ENCODE measurements at places on chromosomes 12 and 14.
A peak's percentile ranks its signal among the peaks of the same experiment; 100 is the strongest.

GRCh38 chr14:73227812-73228781, 9.2 kb upstream of the PAPLN start:
- H3K27ac ChIP-seq, result peak overlapping the region; percentile 64
- no peak overlapping the region for H3K4me3 ChIP-seq
- no peaks in the 10 kb centered on the region for H3K4me1 ChIP-seq
- no peak for DNase-seq
- peaks cover 9% of the 10 kb centered on the region for H3K27me3 ChIP-seq
- peaks cover 17% of the 10 kb centered on the region for H3K36me3 ChIP-seq

GRCh38 chr12:107431942-107432341, 253.7 kb upstream of the PWP1 start:
- H3K36me3 ChIP-seq, result peaks cover 4% of the 10 kb centered on the region
- DNase-seq, result no peak
- H3K4me3 ChIP-seq, result no peak overlapping the region
- no peaks in the 10 kb centered on the region for H3K27me3 ChIP-seq

DNA sequence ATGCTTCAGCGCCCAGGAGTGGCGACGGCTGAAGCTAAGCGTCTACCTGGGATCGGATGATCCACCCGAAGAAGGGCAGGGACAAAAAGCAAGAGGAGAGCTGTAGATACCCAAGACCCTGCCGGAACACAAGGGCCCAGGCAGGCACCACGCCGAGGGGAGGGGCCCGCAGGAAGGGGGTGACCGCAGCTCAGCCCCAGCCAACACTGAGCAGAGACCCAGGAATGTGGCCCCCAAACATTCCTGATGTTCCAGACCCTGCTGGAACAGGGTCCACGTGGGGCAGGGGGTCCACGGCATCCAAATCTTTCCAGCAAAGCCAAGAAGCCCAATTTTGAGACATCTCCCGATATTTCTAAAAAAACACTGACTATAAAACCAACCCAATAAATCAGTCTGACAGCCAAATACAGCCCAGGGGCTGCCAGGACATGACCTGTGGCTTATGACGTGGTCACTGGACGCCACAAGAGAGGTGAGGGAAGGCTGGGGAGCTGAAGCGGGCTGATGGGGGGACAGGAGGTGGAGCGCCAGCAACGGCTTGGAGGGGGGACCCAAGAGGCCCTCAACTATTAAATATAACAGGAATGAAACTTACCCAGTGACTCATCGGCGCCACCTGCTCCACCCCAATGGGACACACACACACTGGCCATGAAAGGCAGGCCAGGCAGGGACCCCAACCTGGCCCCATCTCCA, 58.9 kb downstream of the NCOR2 start:
- no peaks in the 10 kb centered on the region for H3K27me3 ChIP-seq
- DNase-seq, result no peak
- no peak overlapping the region for H3K4me3 ChIP-seq

GRCh38 chr14:61577506-61577931, 117.8 kb upstream of the HIF1A start:
- H3K27ac ChIP-seq, result no peak overlapping the region
- no peaks in the 10 kb centered on the region for H3K27me3 ChIP-seq
- DNase-seq, result no peak

GRCh38 chr14:66196670-66197069, 289.5 kb upstream of the CCDC196 start:
- no peak overlapping the region for H3K27ac ChIP-seq
- DNase-seq, result no peak
- H3K36me3 ChIP-seq, result no peaks in the 10 kb centered on the region
- H3K4me1 ChIP-seq, result no peaks in the 10 kb centered on the region
- H3K27me3 ChIP-seq, result peaks cover 74% of the 10 kb centered on the region
- H3K4me3 ChIP-seq, result no peak overlapping the region

GRCh38 chr12:111450676-111451075, 45.0 kb downstream of the SH2B3 start:
- no peaks in the 10 kb centered on the region for H3K27me3 ChIP-seq
- peak overlapping the region; percentile 18 for H3K4me3 ChIP-seq
- H3K27ac ChIP-seq, result peak overlapping the region; percentile 4
- H3K36me3 ChIP-seq, result peaks cover 40% of the 10 kb centered on the region
- peaks cover 51% of the 10 kb centered on the region for H3K4me1 ChIP-seq
- no peak for DNase-seq

- no peak for DNase-seq
- H3K36me3 ChIP-seq, result no peaks in the 10 kb centered on the region
- no peak overlapping the region for H3K4me3 ChIP-seq
These were observed 282.9 kb upstream of the FLRT2 start for GRCh38 chr14:85247071-85247470.

- no peak overlapping the region for H3K4me3 ChIP-seq
- DNase-seq, result no peak
- no peak overlapping the region for H3K27ac ChIP-seq
- no peaks in the 10 kb centered on the region for H3K27me3 ChIP-seq
These were observed 16.0 kb downstream of the A2M start for GRCh38 chr12:9099552-9100190.

DNA sequence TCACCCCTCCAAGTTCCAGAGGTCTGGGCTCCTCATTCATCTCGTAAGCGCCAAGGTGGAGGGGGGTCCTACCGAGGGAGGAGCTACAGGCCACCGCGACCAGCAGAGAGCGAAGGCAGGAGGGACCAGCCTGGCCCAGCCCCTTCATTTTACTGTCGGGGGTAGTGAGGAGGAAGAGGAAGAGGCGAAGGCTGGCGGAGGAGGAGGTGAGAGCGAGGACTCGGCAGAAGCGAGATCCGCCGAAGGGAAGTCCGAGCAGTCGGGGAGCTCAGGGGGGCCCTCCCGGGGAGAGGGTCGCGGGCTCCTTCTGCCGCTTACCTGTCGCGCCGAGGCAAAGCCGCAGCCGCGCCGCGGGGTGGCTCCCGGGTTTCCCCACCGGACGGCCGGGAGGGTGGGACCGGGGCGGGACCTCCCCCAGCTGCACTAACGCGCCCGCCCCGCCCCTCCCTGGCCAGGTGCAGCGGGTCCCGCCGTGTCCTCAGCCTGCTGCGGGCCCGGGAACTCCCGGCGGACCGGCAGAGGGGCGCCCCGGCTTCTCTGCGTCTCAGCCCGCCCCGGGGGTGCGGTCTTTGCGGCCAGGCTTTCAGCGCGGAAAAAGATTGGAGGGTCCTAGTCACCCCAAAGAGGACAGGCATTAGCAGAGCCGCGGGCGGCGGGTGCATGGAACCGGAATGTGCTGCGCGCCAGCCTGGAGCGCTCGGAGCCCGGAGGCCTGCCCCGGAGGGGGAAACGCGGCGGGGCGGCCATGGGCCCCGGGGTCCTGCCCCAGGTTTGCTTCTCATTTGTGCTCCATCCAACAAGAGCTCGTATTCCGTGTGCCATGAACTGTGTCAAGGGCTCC, at the start of gene GALNT6:
TSS of gene GALNT6 (minus strand) at position 124 of the 841 bp plus-strand sequence. CDS start 11,625 bp downstream, outside the sequence.
- peak within 1 kb of the TSS; percentile 99 for H3K4me3 ChIP-seq
- H3K36me3 ChIP-seq, result peaks cover 8% of the 10 kb centered on the region
- H3K4me1 ChIP-seq, result peaks cover 78% of the 10 kb centered on the region
- DNase-seq, result peak; percentile 50
- H3K27me3 ChIP-seq, result no peaks in the 10 kb centered on the region
- H3K27ac ChIP-seq, result peak within 1 kb of the TSS; percentile 94

- H3K27me3 ChIP-seq, result peaks cover 9% of the 10 kb centered on the region
- H3K36me3 ChIP-seq, result peaks cover 10% of the 10 kb centered on the region
- DNase-seq, result no peak
These were observed 770 bp downstream of the ABHD4 start for GRCh38 chr14:22598896-22599244.

DNA sequence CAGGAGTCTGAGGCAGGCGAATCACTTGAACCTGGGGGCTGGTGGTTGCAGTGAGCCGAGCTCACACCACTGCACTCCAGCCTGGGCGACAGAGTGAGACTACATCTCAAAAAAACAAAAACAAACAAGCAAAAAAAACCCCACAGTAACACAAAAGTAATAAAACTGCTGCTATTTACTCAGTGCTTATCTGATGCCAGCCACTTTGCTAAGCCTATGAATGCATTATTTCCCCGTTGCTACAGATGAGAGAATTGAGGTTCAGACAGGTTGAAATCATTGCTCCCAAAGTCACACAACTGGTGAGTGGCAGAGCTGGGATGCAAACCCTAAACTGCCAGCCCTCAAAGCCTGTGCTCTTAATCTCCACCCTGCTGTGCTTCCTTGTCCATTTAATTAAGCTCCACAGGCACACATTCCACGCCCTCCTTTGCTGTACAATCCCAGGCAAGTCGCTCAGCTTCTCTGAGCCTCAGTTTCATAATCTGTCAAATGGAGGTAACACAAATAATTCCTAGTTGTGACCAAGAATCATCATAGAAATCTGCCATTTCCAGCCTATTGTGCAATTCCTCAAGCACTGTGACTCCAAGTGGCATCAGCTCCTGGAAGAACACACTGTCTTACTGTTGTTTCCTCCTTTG, 5.7 kb upstream of the OAS3 start:
- H3K27ac ChIP-seq, result no peak overlapping the region
- H3K4me3 ChIP-seq, result no peak overlapping the region
- no peaks in the 10 kb centered on the region for H3K36me3 ChIP-seq
- no peak for DNase-seq

GRCh38 chr14:20197459-20197858, 6.8 kb downstream of the OR11G2 start:
- no peak overlapping the region for H3K4me3 ChIP-seq
- DNase-seq, result no peak
- no peak overlapping the region for H3K27ac ChIP-seq

GRCh38 chr12:113112043-113112899, 23.3 kb downstream of the RASAL1 start:
- DNase-seq, result no peak
- peaks cover 21% of the 10 kb centered on the region for H3K4me1 ChIP-seq
- no peaks in the 10 kb centered on the region for H3K27me3 ChIP-seq
- no peak overlapping the region for H3K4me3 ChIP-seq
- H3K27ac ChIP-seq, result no peak overlapping the region
- H3K36me3 ChIP-seq, result peaks cover 2% of the 10 kb centered on the region

- H3K27me3 ChIP-seq, result peaks cover 46% of the 10 kb centered on the region
- H3K36me3 ChIP-seq, result no peaks in the 10 kb centered on the region
- H3K4me1 ChIP-seq, result no peaks in the 10 kb centered on the region
- DNase-seq, result no peak
- no peak overlapping the region for H3K27ac ChIP-seq
These were observed 193.1 kb downstream of the DICER1 start for GRCh38 chr14:94964181-94964580.

- H3K27ac ChIP-seq, result no peak overlapping the region
- no peaks in the 10 kb centered on the region for H3K4me1 ChIP-seq
- no peak for DNase-seq
- peaks cover 15% of the 10 kb centered on the region for H3K27me3 ChIP-seq
These were observed 74.1 kb downstream of the ZNF664 start for GRCh38 chr12:124047045-124047566.
